ENCODE measurements at places on chromosomes 5 and 9. TPM values are rescaled to one million over a fixed set of nuclear protein-coding genes. Genes with fewer than 3 reads are reported as not detected.

Gene TERT
- 0.42 TPM for total RNA-seq

Gene RASEF
- total RNA-seq: 1.8 TPM

Gene SHOC1
- total RNA-seq: 0.37 TPM

Gene CSF2
- total RNA-seq: not detected
